ENCODE measurements at places on chromosomes 1 and 21.

DNA sequence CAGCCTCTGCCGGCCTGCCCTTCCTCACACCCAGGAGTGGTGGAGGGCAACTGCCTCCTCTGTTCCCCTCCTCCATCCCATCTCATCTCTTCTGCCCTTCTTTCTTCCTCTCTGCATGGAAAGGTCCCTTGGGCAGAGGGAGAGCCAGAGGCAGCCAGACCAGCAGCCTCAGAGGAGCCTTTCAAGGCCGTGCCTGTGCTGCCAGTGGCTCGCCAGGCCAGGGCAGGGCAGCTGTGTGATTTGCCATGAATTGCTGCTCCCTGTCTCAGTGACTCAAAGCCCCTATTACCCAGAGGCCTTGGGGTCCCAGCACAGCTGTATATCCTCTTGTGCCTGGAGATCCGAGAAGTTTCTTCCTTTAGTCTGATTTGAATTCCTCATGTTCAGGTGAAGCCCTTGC lies 21.9 kb downstream of the TMCC2 start:
- no peak for DNase-seq

GRCh38 chr21:28338701-28339305 lies 653.9 kb downstream of the LTN1 start:
- DNase-seq, result no peak

- no peak for DNase-seq
These were observed 700.4 kb upstream of the RGS18 start for GRCh38 chr1:191457889-191458288.

DNA sequence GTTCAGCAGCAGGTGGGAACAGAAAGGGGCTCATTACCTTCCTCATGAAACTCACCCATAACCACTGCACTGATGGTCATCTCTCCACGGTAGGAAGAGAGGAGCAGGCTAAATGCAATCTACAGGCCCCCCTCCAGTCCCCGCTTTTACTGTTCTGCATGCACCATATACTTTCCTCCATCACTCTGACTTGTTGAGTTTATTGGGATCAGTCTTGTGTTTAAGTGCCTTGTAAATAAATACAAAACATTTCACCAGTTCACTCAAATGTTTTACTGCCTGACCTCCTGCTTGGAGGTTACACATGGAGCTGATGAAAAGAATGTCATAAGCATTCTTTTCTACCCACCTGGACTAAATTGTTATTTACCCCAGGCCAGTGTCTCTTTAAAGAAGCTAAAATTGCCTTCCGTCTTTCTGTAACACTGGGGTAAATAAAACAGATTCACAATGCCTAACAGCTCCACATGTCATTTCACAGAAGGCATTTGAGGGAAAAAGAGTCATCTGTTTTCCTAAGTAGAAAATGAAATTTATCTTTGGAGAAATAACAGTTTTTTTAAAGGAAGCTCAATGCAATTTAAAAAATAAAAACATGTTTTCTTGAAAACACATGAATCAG lies 30.7 kb downstream of the PTPN14 start:
- no peak for DNase-seq

DNA sequence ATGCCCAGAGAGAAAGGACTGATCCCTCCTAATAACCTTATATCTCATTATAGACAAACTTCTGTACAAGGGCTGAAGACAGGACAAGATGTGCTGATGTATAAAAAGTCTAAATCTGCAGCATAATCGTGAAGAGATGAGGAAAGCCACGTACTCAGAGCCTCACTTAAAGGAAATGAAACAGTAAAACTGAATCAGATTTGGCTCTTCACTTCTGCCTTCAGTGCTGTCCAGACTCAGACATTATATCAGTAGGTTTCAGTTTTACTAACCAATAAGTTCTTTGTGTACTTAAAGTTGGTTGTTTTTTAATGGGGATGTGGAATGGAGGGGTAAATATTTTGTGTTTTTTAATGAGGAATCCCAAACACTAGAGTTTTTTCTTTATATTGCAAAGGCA lies 45.3 kb upstream of the RGS1 start:
- no peak for DNase-seq

- no peak for DNase-seq
These were observed 363.8 kb downstream of the PTPRC start for GRCh38 chr1:199002661-199003060.

GRCh38 chr1:15882665-15883064 lies 35.2 kb downstream of the SPEN start:
- DNase-seq, result no peak

DNA sequence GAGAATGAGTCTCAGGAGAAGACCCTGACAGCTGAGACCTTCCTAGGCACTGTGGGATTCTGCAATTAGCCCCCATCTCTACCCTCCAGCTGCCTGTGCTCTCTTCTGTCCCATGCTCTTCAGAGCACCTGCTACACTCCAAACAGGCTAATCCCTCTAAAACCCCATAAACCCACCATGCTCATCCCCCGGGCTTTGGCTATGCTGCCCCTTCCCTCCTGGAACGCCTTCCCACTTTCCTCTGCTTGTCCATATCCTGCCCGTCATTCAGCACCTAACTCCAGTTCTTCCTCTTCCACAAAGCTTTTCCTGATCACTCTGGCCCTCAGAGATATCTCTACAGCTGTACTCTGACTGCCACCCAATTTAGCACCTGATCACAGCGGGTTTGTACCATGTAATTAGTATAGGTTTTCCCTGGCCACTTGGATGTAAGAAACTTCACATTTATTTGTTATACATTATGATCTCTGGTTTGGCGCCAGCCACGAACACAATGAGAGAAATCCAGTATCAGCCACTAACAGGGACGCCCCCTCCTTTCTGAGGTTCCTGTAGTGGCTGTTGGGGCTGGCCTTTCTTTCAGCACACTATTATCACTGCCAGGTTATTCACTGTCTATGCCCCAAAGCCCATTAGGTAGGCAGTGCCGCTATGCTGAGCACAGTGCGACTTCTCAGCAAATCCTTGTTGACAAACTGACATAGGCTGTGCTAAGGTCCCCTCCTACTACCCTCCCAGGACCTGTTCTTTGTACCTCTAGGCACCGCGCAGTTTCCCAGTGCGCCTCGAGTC lies 45.1 kb downstream of the CDC7 start:
- DNase-seq, result no peak

DNA sequence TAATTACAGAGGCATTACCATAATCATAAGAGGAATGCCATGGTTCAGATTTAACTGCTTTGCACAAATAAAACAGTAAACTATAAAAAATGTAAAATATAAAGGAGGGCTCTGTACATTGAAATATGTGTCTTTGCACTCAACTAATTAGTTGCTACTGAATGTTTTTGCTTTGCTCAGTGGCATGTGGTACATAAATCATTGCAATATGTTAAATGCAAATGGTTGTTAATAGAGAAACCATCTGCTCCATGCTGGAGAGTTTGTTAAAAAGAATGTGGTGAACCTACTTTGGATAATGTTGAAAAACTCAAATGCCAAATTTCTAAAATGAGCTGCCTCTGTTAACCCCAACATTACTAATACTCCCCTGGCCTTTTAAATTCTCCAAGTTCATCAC lies 201.5 kb downstream of the NTNG1 start:
- DNase-seq, result no peak

DNA sequence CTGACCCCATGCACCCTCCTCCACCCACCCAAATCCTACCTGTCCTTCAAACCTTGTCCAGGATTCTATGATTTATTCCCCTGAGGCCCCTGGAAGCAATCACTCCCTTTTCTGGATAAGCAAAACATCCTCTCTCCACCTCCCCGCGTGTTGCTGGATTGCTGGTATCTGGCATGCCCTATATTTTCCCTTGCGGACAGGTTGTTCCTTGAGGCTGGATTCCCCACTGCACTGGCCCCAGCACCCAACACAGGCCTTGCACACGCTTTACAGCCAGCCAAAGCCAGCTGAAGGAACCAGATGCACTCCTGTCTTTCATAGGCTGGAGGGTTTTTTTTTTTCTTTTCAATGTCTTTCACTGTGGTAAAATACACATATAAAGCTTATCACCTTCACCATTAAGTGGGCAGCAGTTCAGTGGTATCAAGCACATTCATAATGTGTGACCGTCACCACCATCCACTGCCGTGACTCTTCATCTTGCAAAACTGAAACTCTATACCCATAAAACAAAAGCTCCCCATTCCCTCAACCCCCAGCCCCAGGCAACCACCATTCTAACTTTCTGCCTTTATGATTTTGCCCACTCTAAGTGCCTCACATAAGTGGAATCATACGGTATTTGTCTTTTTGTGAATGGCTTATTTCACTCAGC lies 50.9 kb downstream of the TOR1AIP2 start:
- no peak for DNase-seq

DNA sequence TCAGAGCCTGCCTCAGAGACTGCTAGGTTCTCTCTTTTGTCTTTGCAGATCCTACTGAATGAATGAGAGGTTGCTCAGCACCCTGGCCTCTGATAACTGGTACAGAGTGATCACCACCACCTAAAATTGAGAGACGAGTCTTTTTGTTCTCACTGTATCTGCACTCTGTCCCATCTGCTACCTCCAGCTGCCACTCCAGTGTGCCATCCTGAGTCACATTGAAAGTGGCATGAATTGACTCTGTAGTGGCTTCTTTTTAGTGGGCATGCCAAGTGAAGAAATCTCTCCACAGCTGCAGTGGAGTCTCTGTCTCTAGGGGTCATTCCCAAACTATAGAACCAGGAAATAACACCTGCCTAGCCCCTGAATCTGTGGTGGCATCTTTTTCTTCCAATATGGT lies 14.7 kb downstream of the CAMK1G start:
- no peak for DNase-seq

DNA sequence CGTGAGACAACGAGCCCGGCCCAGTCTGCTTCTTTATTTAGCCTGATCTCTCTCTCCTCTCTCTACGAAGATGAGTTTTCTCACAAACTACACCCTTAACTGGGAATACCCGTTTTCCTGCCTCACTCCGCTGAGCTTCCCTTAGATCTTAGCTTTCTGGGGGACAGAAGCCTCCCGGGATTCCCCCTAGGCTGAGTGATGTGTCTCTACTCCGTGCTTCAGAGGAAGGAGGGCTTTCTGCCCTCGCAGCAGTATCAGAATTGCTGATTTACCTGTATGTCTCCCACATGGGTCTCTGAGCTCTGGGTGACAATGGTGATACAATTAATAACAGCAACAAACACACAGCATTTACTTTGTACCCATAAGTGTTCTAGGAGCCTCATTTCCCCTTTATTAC lies 1.0 kb downstream of the ZBTB17 start:
- no peak for DNase-seq

DNA sequence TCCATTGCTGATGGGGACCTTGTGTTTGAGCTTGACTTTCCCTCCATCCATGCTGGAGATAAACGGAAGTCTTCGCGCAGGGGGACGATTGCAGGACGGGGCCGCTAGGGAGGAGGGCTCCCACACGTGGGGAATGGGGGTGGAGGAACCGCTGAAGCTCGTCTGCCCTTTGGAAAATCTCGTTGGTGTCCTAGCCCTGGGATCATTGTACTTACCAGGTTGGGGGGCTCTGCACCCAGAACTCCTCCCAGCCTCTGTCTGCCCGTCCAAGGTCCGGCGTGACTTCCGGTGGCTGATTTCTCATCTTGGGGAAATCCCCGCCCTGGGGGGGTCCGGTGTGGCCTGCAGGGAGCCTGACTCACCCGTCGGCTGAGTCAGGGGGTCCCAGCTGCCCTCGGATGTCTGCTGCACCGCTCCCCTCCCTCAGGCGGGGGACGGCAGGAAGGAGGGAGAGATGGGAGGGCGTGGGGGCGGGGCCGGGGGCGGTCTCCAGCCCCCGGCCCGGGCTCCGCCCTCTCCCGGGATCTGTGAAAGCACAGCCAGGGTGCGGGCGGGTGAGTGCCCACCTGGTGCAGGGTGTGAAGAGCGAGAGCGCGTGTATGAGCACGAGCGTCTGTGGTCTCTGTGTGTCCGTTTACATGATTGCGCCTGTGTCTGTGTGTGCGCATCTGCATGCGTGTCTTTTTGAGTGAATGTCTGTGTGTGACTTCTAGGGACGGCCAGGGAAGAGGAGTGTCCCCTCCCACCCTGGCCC lies 35.8 kb downstream of the PIK3CD start:
- DNase-seq, result peak; percentile 65

GRCh38 chr1:61056196-61056572 lies 26.2 kb upstream of the NFIA start:
- no peak for DNase-seq

DNA sequence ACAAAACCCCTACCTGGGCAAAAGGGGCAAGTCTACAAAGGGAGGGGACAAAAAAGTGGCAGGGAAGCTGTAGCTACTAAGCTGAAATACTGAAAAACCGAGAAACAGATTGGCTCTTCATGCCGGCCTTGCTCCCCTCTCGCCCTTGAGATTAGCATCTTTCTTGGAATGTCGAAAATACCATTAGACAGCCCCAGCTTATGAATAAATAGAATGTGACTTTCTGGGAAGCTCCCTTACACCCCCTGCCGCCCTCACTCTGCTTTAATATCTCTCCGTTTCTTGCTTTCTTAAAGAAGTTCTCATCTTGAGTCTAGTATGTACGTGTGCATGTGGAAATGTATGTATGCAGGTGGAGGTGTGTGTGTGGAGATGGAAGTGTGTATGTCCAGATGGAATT lies 14.1 kb downstream of the TRAF3IP3 start:
- DNase-seq, result no peak

- no peak for DNase-seq
These were observed 51.8 kb downstream of the UTP25 start for GRCh38 chr1:209879539-209879938.

DNA sequence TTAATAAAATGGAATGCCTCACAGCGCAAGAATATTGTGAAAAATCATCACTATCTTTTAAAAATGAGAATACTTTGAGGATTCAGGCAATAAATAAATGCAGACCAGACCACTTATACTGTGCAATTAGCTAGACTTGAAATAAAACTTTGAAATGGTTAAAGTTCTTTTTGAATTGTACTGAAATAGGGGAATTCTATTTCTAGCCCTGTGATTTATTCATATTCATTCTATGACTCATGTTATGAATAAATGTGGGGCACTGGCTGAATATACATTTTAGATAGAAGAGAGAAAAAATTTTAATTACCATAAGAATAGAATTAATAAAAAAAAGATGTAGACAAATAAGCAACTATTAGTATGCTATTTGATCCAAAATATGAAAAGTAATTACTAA lies 16.4 kb upstream of the USP25 start:
- no peak for DNase-seq

DNA sequence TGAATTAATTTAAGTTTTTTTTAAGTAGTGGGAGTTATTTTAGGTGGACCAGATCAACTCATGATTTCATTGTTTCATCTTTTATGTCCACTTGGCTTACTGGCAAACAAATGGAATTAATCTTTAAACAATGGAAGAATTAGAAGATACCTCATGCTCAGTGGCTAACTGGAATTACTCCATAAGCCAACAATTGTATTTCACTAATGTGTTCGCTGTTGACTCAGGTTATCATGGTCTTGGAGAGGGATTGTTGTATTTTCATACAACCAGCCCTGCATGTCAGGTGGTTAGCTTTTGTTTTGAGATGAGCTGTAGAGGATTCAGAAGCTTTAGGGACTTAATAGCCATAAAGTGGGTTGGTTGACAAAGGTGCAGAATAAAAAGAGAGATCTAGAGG lies 57.2 kb upstream of the HMCN1 start:
- DNase-seq, result no peak

DNA sequence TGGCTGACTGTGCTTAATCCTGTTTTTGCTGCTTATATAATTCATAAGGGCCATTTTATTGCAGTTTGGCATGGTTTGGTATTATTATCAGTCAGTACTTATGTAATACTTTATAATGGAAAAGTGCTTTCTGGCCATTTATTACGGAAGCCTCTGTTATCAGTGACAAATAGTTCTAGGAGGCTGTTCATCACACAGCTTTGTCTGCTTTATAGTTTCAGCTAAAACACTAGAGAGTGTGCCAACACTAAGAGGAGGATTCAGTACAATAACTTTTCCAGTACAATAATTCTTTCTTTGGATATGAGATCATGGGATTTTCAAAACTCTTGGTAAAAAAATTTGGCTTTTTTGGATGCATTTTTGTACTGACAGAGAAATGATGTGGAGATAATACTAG lies 102.9 kb upstream of the PTGFR start:
- no peak for DNase-seq
